ENCODE measurements at places on chromosomes 4 and X. TPM values are rescaled to one million over a fixed set of nuclear protein-coding genes. Genes with fewer than 3 reads are reported as not detected.

GRCh38 chr4:106312377-106312776 lies 3.6 kb downstream of the TBCK start:
- H3K4me3 ChIP-seq = no peak overlapping the region
- H3K27ac ChIP-seq = no peak overlapping the region
- peaks cover 29% of the 10 kb centered on the region for H3K4me1 ChIP-seq
- no peaks in the 10 kb centered on the region for H3K27me3 ChIP-seq

GRCh38 chr4:156193800-156194199 lies 240.1 kb upstream of the CTSO start:
- H3K36me3 ChIP-seq = no peaks in the 10 kb centered on the region
- peaks cover 10% of the 10 kb centered on the region for H3K4me1 ChIP-seq
- no peak overlapping the region for H3K4me3 ChIP-seq
- H3K27me3 ChIP-seq = no peaks in the 10 kb centered on the region

DNA sequence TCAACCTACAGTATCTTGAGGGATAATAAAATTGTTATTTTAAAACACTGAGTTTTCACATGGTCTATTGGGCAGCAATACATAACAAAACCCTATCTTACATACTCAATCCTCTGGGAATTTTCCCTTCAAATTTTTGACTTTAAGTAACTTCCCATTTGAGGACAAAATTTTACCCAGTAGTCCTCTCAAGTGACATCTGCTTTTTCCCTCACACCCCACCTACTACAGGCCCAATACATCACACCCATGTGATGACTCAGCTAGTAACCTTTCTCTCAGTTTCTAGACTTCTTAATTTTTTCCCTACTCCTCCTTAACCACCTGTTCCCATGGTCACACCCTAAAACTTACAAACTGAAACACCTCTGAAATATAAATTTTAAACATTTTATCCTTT lies 12.2 kb upstream of the RAP1GDS1 start:
- H3K4me1 ChIP-seq = no peaks in the 10 kb centered on the region
- no peaks in the 10 kb centered on the region for H3K27me3 ChIP-seq
- H3K4me3 ChIP-seq = no peak overlapping the region

DNA sequence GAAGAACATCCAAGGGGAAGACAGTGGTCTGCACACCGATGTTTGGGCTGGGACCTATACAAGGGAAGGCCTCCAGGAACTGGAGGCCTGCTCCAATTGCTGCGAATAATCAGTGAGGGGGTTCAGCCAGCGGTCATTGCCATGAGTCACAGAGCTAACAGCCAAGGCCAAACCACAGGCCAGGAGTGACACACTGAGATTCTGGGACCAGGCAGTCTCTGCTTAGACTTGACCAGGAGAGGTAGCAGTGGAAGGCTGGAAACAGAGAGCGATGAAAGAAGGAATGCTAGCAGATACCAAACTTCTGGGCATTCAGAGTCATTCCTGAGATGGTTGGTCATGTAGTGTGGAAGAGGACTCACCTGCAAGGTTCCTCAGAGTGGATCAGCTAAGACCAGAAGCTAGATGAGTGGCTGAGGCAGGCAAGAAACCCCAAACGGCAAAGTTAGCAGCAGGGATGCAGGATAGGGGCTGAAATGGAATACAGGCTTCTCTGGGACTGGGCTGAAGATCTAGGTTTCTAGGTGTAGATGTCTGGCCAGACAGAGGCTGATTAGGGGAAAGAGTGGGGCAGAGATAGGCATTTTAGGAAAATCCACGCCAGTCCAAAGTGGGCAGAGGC lies 54.7 kb downstream of the CNGA2 start:
- H3K27me3 ChIP-seq = no peaks in the 10 kb centered on the region
- H3K4me1 ChIP-seq = no peaks in the 10 kb centered on the region
- DNase-seq = no peak
- H3K36me3 ChIP-seq = no peaks in the 10 kb centered on the region
- no peak overlapping the region for H3K4me3 ChIP-seq
- no peak overlapping the region for H3K27ac ChIP-seq

DNA sequence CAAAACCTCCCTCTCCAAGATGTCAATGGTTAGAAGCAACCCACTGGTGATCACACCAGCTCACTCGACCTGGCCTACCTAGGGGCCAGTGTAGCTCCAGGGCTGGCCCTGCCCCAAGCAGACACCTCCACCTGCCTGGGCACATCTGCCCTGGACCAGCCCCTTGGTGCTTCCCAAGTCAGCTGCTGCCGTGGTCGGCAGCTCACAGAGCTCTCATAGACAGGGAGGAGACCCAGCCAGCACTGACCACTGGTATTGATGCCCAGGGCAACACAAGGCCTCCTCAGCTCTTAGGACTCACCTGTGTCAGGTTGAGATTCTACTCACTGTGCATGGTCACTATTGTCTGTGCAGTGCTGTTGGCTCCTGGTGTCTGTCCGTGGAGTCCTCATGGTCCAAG lies 51.7 kb downstream of the SEPSECS start:
- DNase-seq = no peak
- no peaks in the 10 kb centered on the region for H3K36me3 ChIP-seq
- no peak overlapping the region for H3K27ac ChIP-seq
- H3K27me3 ChIP-seq = no peaks in the 10 kb centered on the region
- H3K4me3 ChIP-seq = no peak overlapping the region

GRCh38 chr4:142516686-142517526 lies 329.2 kb downstream of the INPP4B start:
- H3K27me3 ChIP-seq = no peaks in the 10 kb centered on the region
- no peak overlapping the region for H3K4me3 ChIP-seq
- no peaks in the 10 kb centered on the region for H3K36me3 ChIP-seq
- no peaks in the 10 kb centered on the region for H3K4me1 ChIP-seq
- no peak for DNase-seq
- no peak overlapping the region for H3K27ac ChIP-seq

The ENOX2 gene
- 14.7 TPM for total RNA-seq

DNA sequence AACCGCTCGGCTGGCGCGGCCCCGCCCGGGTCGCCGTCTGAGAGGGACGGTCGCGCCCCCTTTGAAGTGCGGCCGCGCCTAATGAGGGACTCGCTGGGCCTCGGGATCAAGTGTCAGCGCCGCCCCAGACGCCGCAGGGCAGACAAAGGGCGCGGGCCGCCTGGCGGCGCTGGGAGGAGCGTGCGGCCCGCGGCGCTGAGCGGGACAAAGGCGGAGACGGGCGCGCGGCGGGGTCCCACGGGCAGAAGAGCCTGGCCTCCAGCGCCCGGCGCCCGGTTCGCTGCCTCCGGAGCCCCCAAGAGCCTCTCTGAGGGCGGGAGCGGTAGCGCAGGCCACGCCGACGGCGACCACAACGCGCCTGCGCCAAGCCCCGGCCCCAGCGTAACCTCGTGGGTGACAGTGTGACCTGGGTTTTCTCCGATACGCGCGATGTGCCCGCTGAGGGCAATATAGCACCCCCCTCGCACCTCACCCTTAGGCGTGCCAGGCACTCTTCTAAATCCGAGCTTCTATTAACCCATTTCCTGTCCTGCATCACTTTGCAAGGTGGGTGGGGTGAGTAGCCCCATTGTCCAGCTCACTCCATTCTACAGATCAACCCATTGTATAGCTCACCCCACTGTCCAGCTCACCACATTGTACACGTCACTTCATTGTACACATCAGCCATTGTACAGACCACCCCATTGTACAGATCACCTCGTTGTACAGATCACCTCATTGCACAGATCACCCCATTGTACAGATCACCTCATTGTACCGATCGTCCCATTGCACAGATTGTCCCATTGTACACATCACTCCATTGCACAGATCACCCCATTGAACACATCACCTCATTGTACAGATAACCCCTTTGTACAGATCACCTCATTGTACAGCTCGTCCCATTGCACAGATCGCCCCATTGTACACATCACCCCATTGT lies 33.7 kb upstream of the STX18 start:
- H3K36me3 ChIP-seq = no peaks in the 10 kb centered on the region
- H3K4me3 ChIP-seq = peak overlapping the region; percentile 80
- no peaks in the 10 kb centered on the region for H3K27me3 ChIP-seq
- H3K4me1 ChIP-seq = no peaks in the 10 kb centered on the region
- peak overlapping the region; percentile 54 for H3K27ac ChIP-seq

- no peaks in the 10 kb centered on the region for H3K36me3 ChIP-seq
- no peak for DNase-seq
- H3K4me3 ChIP-seq = no peak overlapping the region
Measured at GRCh38 chrX:56618323-56618722, 54.9 kb downstream of the UBQLN2 start.

The INTS12 gene
- total RNA-seq = 24.5 TPM

GRCh38 chr4:57077550-57078343 lies 32.4 kb downstream of the IGFBP7 start:
- no peaks in the 10 kb centered on the region for H3K36me3 ChIP-seq
- H3K27ac ChIP-seq = peak overlapping the region; percentile 82
- H3K27me3 ChIP-seq = no peaks in the 10 kb centered on the region
- no peak overlapping the region for H3K4me3 ChIP-seq
- no peak for DNase-seq
- H3K4me1 ChIP-seq = peaks cover 87% of the 10 kb centered on the region

The TENT5D gene
- total RNA-seq = not detected

DNA sequence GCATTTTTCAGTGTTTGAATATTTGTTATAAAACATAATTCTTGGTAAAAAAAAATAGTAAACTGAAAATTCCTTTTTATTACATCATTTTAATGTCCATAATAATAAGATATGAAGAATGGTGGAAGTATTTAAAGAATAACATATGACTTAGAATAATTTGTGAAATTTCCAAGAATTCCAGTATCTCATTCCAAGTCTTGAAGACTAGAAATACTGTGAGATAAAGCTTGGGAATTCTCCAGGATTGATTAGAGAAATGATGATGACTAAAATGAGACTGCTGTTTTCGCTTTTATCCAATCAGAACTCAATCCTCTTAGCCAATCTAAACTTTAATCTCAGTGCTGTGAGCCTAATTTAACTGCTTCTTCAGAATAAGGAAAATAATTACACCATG lies 184.2 kb upstream of the HCCS start:
- no peak overlapping the region for H3K27ac ChIP-seq
- no peaks in the 10 kb centered on the region for H3K36me3 ChIP-seq
- H3K4me3 ChIP-seq = no peak overlapping the region
- no peak for DNase-seq

The MAGEH1 gene
- total RNA-seq = 22.4 TPM

The IL3RA gene
- total RNA-seq = 10.9 TPM

DNA sequence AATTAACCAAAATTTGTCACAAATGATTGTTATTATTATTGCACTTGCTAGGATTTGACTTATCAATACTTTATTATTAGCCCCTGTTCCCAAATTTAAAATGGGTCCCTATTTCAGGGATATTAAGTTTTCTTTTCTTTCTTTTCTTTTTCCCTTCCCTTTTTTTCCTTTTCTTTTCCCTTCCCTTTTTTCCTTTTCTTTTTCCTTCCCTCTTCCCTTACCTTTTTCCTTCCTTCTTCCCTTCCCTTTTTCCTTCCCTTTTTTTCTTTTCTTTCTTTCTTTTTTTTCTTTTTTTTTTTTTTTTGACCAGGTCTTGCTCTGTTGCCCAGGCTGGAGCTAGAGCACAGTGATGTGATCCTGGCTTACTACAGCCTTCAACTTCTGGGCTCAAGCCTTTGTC lies 33.8 kb downstream of the WWC2 start:
- H3K36me3 ChIP-seq = no peaks in the 10 kb centered on the region
- no peak overlapping the region for H3K27ac ChIP-seq
- no peaks in the 10 kb centered on the region for H3K27me3 ChIP-seq
- peaks cover 15% of the 10 kb centered on the region for H3K4me1 ChIP-seq

GRCh38 chr4:109977854-109978501 lies 65.3 kb downstream of the EGF start:
- no peak overlapping the region for H3K27ac ChIP-seq
- H3K4me1 ChIP-seq = no peaks in the 10 kb centered on the region
- H3K36me3 ChIP-seq = no peaks in the 10 kb centered on the region
- no peak overlapping the region for H3K4me3 ChIP-seq
- no peaks in the 10 kb centered on the region for H3K27me3 ChIP-seq
- DNase-seq = no peak

The CCKAR gene
- total RNA-seq = 1.3 TPM

GRCh38 chr4:146182443-146182842 lies 6.9 kb downstream of the LSM6 start:
- DNase-seq = no peak
- peaks cover 35% of the 10 kb centered on the region for H3K4me1 ChIP-seq
- H3K27me3 ChIP-seq = no peaks in the 10 kb centered on the region

DNA sequence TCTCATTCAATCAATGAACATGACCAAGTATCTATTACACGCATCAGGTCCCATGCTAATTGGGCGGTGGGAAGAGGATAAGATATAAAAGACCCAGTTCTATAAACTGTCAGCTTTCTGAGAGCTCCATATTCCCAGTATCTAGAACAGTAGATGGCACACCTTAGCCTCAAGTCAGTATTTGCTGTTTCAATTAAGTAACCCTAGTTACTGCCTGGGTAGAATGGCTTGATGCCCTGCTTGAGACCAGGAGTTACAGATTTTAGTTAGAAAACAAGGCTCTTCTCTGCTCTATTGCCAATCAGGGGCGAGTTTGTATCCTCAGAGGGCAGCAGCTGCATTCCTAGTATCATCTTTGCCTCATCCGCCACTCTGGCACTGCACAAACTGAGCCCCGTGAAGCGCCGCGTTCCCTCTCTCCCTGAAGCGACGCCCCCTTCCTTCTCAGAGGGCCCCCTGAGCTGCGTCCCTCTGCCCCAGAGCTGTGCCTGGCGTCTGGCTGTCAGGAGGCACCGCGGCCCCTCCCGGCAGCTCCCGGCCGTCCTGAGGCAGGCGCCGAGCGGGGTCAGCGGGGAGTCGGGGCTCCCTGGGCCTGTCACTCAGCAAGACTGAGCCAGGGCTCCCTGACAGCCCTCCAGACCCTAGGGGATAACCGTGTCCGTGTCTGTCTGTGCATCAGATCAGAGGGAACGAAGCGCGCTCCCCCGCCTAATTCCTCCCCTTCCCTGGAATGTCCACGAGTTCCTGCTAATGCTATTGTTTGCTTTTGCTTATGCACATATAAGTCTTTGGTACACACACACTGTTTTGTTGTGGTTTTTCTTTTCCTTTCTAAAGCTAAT lies 212.4 kb upstream of the TTC29 start:
- H3K27ac ChIP-seq = no peak overlapping the region
- no peaks in the 10 kb centered on the region for H3K36me3 ChIP-seq
- no peak for DNase-seq
- H3K27me3 ChIP-seq = no peaks in the 10 kb centered on the region

- H3K27me3 ChIP-seq = no peaks in the 10 kb centered on the region
- no peaks in the 10 kb centered on the region for H3K36me3 ChIP-seq
- H3K4me1 ChIP-seq = peaks cover 18% of the 10 kb centered on the region
- no peak overlapping the region for H3K27ac ChIP-seq
- DNase-seq = peak; percentile 37
- H3K4me3 ChIP-seq = no peak overlapping the region
Measured at GRCh38 chr4:184281231-184282139, 63.8 kb upstream of the ENPP6 start.
